Renal cortex interstitium (tissue), 15 donors: ENCODE measurements at places on chromosomes 12 and 14.

DNA sequence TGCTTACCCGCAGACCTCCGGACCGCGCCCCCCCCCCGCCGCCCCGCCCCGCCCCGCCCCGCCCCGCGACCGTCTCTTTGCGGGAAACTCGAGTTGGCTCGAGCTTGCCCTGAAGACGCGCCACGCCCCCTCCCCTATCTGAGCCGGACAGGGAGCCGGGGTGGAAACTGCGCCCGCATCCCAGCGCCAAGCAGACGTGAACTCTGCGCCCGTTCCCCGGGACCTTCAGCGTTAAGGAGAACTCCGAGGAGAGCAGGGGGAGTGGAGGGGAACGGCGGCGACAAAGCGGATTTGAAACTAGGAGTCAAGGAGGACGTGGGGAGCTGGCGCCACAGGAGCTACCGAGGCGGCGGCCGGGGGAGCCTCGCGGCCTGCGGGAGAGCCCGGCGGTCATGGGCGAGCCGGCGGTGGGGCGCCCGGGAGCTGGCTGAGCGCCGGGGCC lies at the start of gene KCNK13:
Gene KCNK13 (plus strand): TSS at position 310 of the 442 bp plus-strand sequence. CDS start 212 bp downstream, outside the sequence.
- no peak for DNase-seq

DNA sequence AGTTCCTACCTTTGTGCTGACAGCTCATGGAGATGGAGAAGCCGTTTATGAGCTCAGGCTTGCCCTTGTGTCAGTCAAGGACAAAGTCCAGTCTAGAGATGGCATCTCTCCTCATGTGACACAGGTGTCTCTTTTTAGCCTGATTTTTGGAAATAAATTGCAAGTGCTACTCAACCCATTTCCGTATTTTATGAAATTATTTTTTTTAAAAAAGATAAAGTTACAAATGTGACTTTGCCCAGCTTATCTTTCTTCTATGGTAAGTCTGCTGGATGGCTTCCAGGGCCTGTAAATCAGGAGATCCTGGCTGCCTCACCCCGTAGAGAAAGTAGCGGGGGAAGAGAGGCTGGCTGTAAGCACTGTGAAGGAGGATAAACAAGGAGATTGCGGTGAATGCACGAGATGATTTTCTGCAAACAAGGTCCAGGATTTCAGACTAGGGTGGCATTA lies 169.7 kb downstream of the MYRFL start:
- DNase-seq: no peak

DNA sequence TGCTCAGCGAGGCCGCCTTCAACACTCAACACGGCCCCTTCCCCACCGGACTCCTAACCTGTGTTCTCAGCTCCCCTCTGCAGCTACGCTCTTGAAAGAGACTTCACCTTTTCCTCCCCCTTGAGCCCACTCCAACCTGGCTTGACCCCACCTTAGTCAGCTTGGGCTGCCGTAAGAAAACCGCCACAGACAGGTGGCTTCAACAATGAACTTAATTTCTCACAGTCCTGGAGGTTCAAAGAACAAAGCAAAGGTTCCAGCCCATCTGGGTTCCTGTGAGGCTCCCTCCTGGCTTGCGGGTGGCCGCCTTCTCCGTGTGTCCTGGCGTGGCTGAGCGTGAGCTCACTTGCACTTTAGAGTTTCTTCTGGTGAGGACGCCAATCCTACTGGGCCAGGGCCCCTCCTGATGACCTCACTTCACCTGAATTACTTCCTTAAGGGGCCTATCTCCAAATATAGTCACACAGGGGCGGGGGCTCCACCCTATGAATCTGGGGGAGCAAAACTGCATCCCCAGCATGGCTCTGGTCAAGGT lies 138.8 kb downstream of the CALM1 start:
- DNase-seq: no peak

GRCh38 chr12:107226126-107226525 lies 132.8 kb upstream of the CRY1 start:
- DNase-seq: no peak

DNA sequence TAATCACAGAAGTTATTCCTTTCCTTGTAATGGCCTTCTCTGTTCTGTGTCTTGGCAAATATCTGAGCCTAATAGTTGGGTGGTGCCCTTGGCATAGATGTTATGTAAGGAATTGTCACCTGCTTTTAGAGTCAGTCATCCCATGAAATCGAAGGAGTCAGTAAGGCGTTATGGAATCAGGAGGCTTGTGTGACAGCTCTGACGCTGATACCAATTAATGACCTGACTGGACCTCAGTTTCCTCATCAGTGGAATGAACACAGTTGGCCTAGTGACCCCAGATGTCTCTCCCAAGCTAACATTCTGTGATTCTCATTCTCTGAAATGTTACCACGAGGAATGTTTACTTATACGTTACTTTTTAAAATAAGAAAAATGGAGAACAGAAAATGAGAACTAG lies 32.1 kb downstream of the TXNRD1 start:
- no peak for DNase-seq

GRCh38 chr14:68521961-68522509 lies 270.8 kb downstream of the ZFP36L1 start:
- no peak for DNase-seq

DNA sequence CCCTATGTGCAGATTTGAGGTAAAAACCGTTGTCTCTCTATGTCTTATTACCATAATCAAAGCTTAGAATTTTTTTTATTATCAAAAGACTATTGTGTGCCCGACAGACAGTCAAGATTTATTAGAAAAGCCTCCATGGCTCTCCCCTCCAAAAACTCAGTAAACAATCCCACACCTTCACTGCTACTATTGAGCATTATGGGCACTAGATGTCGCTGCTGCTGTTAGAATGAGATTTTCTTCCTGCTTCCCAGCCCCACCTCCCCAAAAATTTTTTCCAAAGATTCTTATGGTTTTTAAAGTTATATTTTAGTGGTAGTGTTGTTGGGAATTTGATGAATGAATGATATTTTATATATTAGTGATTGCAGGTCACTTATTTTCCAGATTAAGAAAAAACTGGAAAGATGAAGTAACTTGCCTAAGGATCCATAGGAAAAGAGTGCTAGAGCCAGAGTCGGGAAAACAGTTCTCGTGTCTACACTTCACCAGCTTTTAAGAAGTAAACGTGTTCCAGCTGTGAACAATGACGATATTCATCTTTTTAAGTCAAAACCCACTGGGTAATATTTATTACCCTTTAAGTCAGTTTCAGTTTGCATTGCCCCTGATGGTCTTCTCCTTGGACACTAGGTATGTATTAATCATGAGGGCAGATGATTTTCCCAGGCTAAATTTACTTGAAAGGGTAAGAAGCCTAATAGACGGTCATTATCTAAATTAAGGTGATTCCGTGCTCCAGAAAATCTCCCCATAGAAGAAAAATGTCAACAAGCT lies 12.2 kb upstream of the FOXG1 start:
- no peak for DNase-seq

- DNase-seq: no peak
Observed at GRCh38 chr12:108989376-108989775, 31.5 kb downstream of the SVOP start.

GRCh38 chr12:98750511-98750910 lies 105.4 kb downstream of the APAF1 start:
- no peak for DNase-seq

DNA sequence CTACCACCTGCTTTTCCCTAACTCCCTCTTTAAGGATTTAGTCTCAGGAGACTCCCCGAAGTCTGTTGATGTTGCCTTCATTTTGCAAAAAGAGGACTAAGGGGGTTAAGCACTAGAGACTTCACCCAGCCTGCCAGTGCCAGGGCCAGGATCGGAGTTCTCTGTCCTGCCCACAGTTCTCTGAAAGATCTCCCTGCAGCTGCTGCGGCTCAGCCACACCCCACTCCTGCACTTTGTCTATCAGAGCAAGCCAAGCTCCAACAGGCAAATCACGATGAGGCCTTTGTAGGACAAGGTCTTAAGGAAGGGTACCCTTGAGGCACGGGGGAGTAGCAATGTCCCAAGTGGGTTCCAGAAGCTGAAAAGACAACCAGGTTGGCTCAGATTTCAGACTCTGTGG lies 148.8 kb upstream of the EGLN3 start:
- DNase-seq: no peak

- no peak for DNase-seq
Observed at GRCh38 chr14:72892879-72893635, 844 bp downstream of the DPF3 start.

DNA sequence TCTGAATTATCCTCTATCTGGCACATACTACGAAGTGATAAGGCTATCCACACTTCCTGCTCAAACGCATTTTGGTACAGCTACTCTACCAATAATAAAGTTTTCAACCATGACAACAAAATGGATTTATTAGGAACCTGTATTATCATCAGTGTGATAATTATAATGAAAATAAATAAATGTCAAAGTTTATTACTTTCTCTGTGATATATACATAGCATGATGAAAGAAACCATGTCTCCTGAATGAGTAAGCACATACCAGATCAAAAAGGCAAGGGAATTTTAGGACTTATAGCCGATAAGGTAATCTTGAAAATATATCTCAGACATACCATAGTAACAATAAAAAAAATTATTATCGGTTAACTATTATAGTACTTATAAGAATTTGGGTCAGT lies 61.1 kb downstream of the CPNE8 start:
- DNase-seq: no peak

DNA sequence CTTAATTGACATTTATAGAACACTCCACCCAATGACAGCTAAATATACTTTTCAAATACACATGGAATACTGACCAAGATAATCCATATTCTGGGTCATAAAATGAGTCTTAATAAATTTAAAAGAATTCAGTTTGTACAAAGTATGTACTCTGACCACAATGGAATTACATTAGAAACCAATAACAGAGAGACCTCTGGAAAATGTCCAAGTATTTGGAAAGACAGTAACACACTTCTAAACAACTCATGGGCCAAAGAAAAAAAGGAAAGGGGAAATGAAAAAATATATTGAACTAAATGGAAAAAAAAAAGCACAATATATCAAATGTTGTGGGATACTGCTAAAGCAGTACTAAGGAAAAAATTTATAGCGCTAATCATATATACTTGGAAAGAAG lies 52.0 kb downstream of the CRACR2A start:
- DNase-seq: no peak
